Lung (tissue), 17 donors: ENCODE measurements at places on chromosomes 2 and 18. TPM values are rescaled to one million over a fixed set of nuclear protein-coding genes. Genes with fewer than 3 reads are reported as not detected.
A peak's percentile ranks its signal among the peaks of the same experiment; 100 is the strongest.

DNA sequence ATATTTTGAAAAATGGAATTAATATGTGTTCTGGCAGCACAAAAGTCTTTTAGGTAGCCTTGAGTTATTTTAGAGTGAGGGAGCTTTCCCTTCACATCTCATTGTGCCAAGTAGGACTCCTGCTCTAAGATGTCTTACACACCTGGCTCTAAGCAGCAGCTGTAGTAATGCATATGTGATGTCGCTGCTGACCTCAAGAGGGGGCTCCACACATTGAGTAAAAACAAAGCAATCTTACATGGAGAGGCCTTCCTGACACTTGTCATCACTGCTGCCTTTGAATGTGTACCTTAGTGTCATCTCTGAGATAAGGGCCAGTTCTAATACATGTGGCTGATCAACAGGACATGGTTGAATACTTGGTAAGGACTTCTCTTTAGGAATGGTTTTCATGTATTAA lies 75.8 kb downstream of the ACTR3 start:
- H3K4me1 ChIP-seq, result peaks cover 2% of the 10 kb centered on the region
- H3K36me3 ChIP-seq, result no peaks in the 10 kb centered on the region
- no peaks in the 10 kb centered on the region for H3K27me3 ChIP-seq
- peak; percentile 25 for DNase-seq
- H3K27ac ChIP-seq, result no peak overlapping the region

GRCh38 chr18:12336887-12337286 lies 28.8 kb downstream of the TUBB6 start:
- no peaks in the 10 kb centered on the region for H3K27me3 ChIP-seq
- DNase-seq, result no peak
- H3K4me1 ChIP-seq, result no peaks in the 10 kb centered on the region
- no peak overlapping the region for H3K4me3 ChIP-seq
- peak overlapping the region; percentile 34 for H3K27ac ChIP-seq
- peaks cover 42% of the 10 kb centered on the region for H3K36me3 ChIP-seq

- no peaks in the 10 kb centered on the region for H3K27me3 ChIP-seq
- peaks cover 32% of the 10 kb centered on the region for H3K4me1 ChIP-seq
- no peak for DNase-seq
- H3K4me3 ChIP-seq, result no peak overlapping the region
- peak overlapping the region; percentile 64 for H3K27ac ChIP-seq
Measured at GRCh38 chr2:150482667-150483400, 4.6 kb downstream of the RND3 start.

GRCh38 chr2:80281049-80281448 lies 23.5 kb downstream of the LRRTM1 start:
- H3K27ac ChIP-seq, result no peak overlapping the region
- no peaks in the 10 kb centered on the region for H3K27me3 ChIP-seq
- no peaks in the 10 kb centered on the region for H3K36me3 ChIP-seq
- H3K4me1 ChIP-seq, result no peaks in the 10 kb centered on the region
- no peak overlapping the region for H3K4me3 ChIP-seq
- DNase-seq, result no peak

Gene ERMN
- 1.6 TPM for total RNA-seq

DNA sequence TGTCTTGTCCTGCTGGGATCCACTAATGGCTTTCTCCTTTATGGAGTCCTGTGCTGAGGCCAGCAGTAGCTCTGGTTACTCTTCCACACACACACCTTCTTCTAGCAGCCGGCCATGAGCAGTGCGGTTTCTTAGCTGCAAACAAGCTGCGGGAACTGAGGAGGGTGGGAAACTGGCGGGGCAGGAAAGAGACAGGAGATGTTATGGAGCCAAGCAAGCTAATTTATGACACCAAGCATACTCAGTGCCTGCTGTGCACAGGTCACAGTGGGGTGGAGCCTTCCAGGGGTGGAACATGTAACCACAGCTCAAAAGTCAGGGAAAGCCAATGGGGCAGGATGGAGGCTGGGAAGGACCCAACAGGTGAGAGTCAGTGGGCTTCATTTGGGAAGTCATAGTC lies 180.8 kb downstream of the FAM210A start:
- H3K4me1 ChIP-seq, result no peaks in the 10 kb centered on the region
- no peaks in the 10 kb centered on the region for H3K36me3 ChIP-seq
- no peak overlapping the region for H3K4me3 ChIP-seq
- no peaks in the 10 kb centered on the region for H3K27me3 ChIP-seq

DNA sequence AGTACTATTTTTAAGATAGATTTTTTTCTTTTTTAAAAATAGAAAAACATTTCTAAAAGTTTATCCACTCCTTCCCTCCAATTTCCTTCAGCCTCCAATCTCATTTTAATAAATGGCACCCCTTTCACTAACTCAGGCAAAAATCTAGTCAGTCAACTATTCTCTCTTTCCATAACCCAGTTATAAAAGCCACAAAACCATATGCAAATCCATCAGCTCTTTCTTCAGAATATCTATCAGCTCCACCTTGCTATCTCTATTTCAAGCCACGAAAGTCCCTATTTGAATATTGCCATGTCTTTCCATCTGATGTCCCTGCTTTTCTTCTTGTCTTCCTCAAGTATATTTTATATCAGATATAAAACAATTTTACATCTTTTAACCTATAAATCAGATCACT lies 397.1 kb downstream of the ERBB4 start:
- H3K27me3 ChIP-seq, result no peaks in the 10 kb centered on the region
- no peaks in the 10 kb centered on the region for H3K4me1 ChIP-seq
- H3K4me3 ChIP-seq, result no peak overlapping the region
- no peak overlapping the region for H3K27ac ChIP-seq
- H3K36me3 ChIP-seq, result no peaks in the 10 kb centered on the region

DNA sequence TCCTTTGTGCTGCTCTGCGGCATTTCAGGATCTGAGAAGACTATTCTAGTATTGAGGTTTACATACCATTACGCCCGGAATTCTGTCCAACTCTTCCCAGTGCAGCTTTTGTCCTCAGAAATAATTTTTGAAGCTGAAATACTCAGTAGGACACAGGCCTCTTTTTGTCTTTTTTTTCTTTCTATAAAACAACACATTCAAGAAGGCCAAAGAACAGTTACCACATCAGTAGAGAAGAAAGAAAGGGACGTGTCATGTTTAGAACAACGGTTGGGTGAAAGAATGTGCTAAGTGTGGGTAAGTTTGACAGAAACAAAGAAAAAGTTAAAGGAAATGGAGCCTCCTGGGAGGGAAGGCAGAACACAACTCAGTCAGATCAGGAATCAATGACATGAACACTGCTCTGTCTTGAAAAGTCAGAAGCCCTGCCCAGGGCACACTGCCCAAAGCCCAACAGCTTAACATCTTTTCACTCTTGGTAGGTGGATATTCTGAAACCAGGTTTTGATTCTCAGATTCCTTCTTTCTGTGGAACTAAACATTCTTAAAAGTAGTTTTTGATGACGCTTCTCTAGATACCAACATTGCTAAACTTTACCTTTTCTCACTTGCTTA lies 198.6 kb upstream of the CWC22 start:
- no peak for DNase-seq
- H3K27me3 ChIP-seq, result no peaks in the 10 kb centered on the region
- H3K4me3 ChIP-seq, result no peak overlapping the region
- H3K36me3 ChIP-seq, result no peaks in the 10 kb centered on the region
- no peaks in the 10 kb centered on the region for H3K4me1 ChIP-seq

GRCh38 chr18:25058521-25058920 lies 293.4 kb downstream of the ZNF521 start:
- H3K36me3 ChIP-seq, result no peaks in the 10 kb centered on the region
- no peak for DNase-seq
- no peak overlapping the region for H3K4me3 ChIP-seq
- H3K4me1 ChIP-seq, result peaks cover 28% of the 10 kb centered on the region
- H3K27ac ChIP-seq, result no peak overlapping the region

Gene LPIN1
- 36.1 TPM for total RNA-seq

Gene CYBRD1
- total RNA-seq, result 488 TPM

Gene CYP26B1
- total RNA-seq, result 2.6 TPM
